ENCODE measurements at places on chromosomes 11 and 22.

GRCh38 chr11:6351782-6352382, 31.6 kb upstream of the CAVIN3 start:
- DNase-seq, result no peak

DNA sequence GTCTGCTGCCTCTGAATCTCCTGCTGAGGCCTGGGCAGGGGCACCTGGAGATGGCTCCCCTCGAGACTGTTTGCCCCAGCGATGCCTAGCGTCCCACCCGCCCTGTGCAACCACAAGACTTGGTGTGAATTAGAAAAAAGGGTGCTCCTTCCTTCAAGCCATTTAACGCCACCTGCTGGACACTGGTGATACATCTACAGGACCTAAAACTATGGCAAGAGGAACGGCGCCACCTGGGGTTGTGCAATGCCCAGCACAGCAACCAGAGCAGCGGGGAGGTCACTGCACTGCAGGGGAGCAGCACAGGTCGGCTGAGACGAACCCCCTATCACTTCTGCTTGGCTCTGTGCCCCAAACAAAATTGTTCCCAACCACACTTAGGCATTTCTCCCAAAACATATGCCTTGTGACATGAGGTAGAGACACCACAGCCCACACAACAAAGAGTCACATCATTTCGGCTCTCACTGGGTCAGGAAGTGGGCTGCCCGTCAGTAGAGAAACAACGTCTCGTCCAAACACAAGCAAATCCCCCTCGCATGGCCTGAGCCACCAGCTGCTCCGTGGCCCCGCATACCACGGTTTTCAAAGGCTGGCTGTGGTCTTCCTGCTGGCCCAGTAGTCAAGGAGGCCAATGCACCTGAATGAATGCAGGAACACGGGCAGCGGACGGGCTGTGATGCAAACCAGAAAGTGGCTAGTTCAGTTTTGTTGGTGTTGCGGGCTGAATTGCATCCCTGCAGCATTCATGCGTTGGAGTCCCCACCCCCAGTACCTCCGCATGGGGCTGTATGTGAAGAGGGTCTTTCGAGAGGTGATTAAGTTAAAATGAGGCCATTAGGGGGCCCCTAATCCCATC, 171.9 kb downstream of the SHANK2 start:
- DNase-seq, result peak; percentile 1

- no peak for DNase-seq
Measured at GRCh38 chr11:77783025-77783424, 37.5 kb downstream of the RSF1 start.

GRCh38 chr22:28448625-28449024, 231.0 kb downstream of the TTC28 start:
- DNase-seq, result no peak

- no peak for DNase-seq
Measured at GRCh38 chr11:106961048-106961447, 57.2 kb downstream of the GUCY1A2 start.

DNA sequence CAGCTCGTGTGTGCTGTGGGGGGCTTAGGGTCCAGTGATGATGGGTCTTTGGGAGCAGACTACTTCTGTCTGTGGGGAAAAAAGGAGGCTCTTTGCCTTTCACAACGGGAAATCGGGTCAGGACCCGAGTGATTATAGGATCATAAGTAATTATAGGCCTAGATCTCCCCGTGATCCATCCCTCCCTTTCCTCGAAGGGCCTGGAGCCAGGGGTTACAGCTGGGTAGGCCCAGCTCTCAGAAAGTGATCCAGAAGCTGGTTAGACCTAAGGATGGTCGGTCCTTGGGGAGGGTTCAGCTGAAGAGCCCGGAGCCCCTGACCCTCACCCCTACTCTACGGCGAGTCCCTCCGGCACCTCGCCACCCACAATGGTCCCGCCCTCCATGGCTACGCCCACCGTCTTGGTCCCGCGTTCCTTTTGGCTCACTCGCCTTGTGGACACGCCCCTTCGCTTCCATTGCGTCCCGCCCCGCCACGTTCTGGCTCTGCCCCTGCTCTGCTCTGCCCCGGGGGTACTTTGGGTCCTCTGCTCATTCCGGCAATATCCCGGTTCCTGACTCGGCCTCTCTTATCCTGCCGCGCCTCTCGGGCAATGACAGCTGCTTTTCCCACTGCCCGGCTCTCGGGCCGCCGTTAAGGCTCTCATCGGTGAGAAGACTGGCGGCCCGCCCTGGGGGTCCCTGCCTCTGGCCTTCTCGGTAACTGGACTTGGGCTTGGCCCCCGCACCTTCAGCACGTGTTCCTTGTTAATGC, 5.0 kb downstream of the IGSF22 start:
- DNase-seq, result no peak

DNA sequence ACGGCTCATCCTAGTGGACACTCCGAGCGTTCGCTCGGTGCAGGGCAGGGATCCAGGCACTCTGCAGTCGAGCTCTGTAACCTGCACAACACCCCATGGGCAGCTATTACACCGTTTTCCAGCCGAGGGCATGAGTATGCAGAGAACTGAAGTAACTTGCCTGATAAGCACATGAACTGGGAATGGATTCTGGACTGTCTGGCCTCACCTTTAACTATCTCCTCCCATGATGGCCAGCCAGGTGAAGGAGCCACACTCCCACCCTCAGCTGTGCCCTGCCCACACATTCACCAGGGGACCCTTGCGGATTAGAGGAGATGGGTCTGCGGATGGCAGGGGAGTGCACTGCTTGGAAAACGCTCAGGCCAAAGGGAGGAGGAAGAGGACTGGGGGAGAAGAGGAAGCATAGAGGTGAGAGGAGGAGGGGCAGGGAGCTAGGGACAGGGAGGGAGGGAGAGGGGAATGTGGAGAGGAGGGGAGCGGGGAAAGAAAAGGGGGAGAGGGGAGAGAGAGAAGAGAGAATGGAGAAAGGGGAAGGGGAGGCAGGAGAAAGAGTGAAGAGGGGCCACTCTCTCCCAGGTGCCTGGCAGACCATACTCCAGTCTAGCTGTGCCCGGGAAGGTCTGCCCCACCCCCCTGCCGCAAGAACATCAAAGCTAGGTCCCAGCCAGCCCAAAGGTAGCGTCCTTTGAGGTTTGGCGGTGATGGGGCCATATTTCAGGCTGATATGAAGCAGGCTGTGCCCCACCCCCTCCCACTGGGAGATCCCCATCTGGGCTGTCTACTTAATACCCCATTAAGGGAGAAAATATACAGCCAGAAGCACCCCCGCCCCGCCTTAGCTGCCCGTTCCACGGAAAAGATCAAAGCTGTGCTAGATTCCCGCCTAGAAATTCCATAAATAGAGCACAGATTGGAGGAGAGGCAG, 33.2 kb upstream of the TCF20 start:
- DNase-seq, result no peak

DNA sequence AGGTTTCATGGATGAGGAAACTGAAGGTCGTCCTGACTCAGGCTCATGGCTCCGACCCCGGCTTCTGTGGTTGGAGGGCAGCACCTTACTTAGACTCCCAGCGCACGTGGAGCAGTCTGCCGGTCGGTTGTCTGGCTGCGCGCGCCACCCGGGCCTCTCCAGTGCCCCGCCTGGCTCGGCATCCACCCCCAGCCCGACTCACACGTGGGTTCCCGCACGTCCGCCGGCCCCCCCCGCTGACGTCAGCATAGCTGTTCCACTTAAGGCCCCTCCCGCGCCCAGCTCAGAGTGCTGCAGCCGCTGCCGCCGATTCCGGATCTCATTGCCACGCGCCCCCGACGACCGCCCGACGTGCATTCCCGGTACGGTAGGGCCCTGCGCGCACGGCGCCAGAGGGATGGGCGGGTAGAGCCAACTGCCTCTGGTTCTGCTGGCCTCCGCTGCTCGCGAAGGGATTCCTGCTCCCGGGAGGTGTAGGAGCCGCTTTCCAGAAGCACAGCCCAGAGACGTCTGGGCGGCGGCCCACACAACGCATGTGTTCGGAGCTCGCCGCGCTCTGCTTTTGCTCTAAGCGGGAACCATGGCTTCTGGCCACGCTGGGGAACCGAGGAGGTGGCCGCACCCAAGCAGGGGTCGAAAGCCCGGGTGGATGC, at the start of gene LDHA:
Gene LDHA (plus strand): TSS at position 289 of the 653 bp plus-strand sequence. CDS start 2,280 bp downstream, outside the sequence.
- DNase-seq, result peak; percentile 67

DNA sequence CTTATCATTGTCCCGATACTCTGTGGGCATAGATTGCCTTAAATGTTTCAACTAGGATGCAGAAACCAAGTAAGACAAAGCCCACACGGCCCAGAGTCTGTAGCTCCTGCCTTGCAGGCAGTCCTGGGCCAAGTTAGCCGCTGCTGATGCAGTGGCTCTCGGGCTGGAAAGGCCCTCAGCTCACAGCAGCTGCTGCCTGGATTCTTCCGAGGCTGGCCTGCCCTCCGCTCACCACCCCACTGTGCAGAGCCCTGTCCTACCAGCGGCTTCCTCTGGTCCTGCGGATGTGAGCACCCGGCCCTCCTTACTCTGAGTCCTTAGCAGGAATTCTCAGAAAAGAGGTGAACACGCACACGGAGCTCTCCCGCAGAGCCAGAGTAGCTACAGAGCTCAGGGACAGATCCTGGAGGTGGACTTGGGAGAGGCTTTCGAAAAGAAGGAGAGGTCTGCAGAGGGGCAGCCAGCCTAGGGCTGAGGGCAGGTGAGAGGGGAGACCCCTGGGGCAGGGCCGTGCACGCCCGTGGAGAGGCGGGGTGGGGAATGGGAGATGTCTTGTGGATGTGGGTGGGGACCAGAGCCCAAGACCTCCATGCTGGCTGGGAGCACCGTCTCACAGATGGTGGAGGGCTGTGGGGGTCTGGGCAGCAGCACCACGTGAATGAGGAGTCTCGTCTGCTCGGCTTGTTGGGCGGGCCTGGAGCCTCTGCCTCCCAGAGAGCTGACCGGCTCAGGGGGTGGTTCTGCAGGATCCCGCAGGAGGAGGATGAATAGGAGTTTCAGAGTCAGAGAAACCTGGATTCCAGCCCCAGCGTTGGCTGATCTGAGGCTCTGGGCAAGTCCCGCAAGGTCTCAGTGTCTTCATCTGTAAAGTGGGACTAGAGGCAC, 117.4 kb upstream of the B3GAT1 start:
- no peak for DNase-seq

GRCh38 chr11:116420770-116421528, 351.8 kb downstream of the BUD13 start:
- DNase-seq, result no peak

GRCh38 chr11:43316451-43316850, 4.7 kb downstream of the API5 start:
- no peak for DNase-seq

DNA sequence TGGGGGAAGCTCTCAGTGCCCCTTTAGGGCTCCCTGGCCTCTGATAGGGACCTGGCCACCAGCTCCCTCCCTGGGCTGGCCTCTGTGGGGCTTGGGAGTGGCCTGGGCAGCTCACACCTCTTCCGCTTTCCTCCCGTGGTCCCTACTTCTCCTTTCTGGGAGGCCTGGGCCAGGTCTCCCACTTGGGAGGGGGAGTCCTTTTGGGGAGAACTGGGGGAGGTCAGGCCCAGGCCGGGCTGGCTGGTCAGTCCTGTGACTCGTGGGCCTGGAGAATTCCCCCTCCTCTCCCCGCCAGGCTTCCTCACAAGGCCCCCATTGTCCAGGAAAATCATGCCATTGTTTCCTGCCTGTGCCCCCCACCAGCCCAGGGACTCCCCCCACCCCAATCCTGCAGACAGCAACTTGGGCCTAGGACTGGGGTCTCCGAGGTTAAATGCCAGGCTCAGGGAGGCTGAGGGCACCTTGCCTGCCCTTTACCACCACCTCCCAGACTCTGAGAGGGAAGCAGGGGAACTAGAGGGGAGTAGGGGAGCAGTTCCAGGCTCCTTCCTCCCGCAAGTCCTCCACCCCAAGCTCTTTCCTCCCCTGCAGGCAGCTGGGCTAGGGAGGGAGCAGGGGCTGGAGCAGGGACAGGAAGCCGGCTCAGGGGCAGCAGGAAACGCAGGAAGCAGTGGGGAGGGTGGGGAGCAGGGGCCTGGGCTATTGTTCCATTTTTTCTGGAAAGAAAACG, 2.8 kb downstream of the MAP3K11 start:
- no peak for DNase-seq

DNA sequence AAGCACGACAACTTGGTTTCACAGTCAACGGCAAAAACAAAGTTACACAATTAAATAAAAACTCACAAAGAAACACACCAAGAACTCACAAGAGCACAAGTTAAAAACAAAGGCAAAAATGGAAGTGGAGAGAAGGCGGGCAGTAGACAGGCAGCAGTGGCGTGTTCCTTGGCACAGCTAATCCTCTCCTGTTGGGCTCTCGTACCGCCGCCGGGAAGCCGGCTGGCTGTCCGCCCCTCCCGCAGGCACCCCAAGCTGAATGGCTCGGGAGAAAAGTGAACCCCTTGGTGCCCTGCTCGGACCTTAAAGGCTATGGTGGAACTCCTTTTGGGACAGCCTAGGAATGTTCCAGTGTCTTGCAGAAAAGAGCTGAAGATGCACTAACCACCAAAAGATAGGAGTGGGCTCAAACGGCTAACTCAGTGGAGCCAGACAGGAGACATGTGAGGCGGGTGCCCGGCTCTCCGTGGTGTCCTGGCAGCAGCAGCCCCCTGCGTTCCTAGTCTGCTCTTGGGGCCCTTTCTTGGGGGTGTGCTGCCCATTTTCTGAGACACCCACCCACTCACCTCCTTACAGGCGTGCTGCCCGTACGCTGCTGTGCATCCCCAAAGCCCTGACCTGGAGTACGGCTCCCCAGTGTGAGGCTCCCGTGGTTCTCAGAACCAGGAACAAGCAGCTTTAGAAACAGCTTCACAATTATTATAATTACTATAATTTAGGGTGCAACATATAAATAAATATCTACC, 86.1 kb upstream of the BID start:
- no peak for DNase-seq

All from non-pigmented ciliary epithelial cell (primary cell).